ENCODE measurements at places on chromosomes 3 and 15. TPM values are rescaled to one million over a fixed set of nuclear protein-coding genes. Genes with fewer than 3 reads are reported as not detected.

DNA sequence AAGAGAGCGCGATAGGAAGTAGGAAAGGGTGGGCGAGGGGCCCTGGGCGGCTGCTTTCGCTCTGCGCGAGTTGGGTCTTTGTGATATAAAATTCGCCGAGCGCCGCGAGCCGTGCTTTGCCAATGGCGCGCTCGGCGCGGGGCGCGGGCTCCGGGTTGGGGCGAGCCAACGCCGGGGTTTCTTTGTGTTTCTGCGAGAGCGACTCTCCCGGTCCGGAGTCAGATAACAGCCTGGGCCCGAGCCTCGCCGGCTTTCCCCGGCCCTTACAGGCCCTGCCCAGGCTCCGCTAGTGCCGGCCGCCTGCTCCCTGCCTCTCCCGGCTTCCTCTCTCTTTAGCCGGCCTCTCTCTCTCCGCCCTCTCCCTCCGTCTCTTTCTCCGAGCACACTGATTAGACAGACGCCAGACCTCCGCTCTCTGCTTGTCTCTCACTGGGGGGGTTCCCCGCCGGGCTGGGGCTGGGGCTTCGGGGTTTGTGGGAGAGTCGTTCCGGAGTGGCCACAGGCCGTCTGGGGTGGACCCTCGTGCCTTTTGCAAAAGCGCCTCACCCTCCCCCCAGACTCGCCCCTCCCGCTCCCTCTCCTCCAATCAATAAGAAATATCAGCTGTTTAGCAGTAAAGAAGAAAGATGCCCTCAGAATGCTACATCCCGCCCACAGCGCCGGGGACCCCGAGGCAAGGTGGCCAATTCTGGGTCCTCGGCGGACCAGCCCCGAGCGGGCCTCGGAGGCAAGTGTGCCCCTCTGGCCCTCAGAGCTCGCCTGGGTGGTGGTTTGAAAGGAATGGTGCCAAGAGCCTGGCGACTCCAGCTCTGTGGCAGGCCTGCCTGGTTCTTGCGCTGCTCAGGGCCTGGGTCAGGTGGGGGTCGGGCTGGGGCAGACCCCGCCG is 2.9 kb downstream of the NR2F2 start:
- DNase-seq = peak; percentile 53

- peak; percentile 26 for DNase-seq
Measured at GRCh38 chr15:45719490-45719889, 84.7 kb downstream of the SQOR start.

GRCh38 chr3:29919571-29919970 is 638.7 kb downstream of the RBMS3 start:
- no peak for DNase-seq

DNA sequence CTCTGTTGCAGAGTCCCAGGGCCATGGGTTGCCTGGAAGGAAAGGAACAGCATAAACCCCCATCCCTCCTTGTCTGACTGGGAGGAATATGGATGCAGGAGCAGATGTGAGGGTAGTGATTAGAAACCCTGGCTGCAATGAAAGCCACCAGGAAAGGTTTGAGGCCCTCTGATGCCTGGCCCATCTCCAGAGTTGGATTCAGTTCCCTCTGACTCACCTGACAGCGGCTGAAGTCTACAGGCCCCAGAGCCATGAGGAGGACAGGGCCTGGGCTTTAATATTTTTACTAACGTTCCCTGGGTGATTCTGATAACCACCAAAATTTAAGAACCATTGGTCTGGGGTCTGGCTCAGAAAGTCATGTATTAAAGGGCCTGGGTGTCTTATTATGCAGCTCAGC is 214.0 kb downstream of the EPHB1 start:
- DNase-seq = peak; percentile 39

DNA sequence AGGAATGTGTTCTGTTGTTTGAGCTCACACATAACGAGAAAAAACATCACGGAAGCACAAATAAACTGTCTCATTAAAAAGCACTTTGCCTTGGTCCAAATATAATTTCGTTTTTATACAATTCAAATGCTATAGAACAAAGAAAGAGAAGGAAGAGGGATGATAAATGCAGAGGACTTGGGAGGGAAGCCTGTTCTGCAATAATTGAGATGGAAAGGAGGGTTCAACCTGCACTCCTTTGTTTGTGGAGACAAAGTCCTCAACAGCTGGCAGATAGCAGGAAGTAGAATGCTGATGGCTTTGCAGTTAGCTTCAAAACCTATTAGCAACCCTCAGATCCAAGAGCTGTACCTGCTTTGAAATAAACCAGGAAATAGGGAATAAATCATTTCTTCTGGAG is 1010.8 kb downstream of the FHIT start:
- no peak for DNase-seq

- DNase-seq = peak; percentile 33
Measured at GRCh38 chr3:18444595-18445400, 19.7 kb upstream of the SATB1 start.

GRCh38 chr3:49133226-49133951 is 539 bp upstream of the LAMB2 start:
- DNase-seq = peak; percentile 90

Gene BOC
- 17.3 TPM for total RNA-seq

Gene CACNA1D
- 0.12 TPM for total RNA-seq

- DNase-seq = no peak
Measured at GRCh38 chr15:40197434-40197833, 36.6 kb downstream of the BUB1B start.

DNA sequence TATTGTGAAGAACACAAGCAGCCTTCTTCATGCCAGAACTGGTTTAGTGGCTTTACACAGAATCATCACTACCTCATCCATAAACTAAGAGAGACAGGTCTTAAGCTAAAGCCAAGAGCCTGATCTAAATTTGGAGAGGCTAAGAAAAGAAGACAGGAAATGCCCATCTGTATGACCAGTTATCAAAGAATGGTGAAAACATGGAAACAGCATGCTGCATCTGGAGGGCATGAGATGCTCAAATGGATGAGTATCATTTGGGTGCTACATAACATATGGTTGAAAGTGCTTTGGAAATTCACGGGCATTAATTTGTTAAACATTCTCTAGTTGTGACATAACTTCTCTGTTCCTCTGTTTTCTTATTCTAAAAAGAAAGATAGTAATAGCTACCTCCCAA is 112.5 kb downstream of the CPNE4 start:
- no peak for DNase-seq

GRCh38 chr3:126147932-126148683 is 32.3 kb downstream of the ALDH1L1 start:
- no peak for DNase-seq

- peak; percentile 93 for DNase-seq
Measured at GRCh38 chr3:59573911-59574310, 524.1 kb upstream of the CFAP20DC start.

Gene ACAN
- 0.78 TPM for total RNA-seq

GRCh38 chr15:89096664-89097063 is 8.4 kb downstream of the ABHD2 start:
- DNase-seq = peak; percentile 50

Gene PARP15
- not detected for total RNA-seq

Gene SLC6A20
- not detected for total RNA-seq

Gene PIERCE2
- 9.9 TPM for total RNA-seq

- DNase-seq = no peak
Measured at GRCh38 chr3:30170681-30171438, 435.5 kb upstream of the TGFBR2 start.

Gene FBLN2
- total RNA-seq = 52.7 TPM

Gene STARD9
- 5.9 TPM for total RNA-seq

DNA sequence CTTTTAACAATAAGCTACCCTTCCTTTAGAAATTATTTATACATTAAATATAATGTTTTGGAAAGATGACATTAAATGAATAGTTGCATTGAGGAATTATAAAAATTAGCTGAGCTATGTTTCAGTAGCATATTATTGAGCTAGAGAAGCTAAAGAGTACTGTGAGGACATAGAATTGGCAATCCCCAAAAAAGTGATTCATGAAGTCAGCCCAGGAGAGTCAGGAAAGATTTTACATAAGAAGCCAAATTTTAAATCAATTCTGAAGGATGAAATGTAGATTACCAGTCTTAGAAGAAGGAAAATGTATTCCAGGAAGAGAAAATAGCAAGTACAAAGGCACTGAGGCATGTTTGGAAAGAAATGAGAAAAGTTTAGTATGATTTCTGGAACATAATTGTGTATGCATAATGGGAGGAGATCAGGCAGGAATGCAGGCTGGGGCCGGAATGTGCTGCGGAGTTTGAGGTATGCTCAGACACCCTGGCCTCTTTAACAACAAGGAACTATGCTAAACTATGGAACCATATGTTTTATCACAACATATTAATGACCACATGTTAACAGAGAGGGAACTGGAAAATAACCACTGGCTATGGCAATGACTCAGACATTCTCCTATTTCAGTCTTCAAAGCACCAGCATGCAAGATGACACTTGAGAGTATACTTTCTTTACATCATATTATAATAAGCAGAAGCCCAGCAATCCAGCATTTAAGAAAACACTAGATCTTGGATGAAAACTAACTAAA is 103.3 kb upstream of the COL8A1 start:
- peak; percentile 84 for DNase-seq

Gene CPLX3
- not detected for total RNA-seq

Gene DAPK2
- total RNA-seq = 0.49 TPM

Gene GOLGA6D
- total RNA-seq = not detected

Gene ACKR4
- 0.98 TPM for total RNA-seq

- DNase-seq = no peak
Measured at GRCh38 chr3:14814411-14814871, 4.3 kb upstream of the FGD5 start.

Gene KLHL6
- not detected for total RNA-seq

Gene CILP
- total RNA-seq = not detected

Gene ITIH3
- not detected for total RNA-seq

DNA sequence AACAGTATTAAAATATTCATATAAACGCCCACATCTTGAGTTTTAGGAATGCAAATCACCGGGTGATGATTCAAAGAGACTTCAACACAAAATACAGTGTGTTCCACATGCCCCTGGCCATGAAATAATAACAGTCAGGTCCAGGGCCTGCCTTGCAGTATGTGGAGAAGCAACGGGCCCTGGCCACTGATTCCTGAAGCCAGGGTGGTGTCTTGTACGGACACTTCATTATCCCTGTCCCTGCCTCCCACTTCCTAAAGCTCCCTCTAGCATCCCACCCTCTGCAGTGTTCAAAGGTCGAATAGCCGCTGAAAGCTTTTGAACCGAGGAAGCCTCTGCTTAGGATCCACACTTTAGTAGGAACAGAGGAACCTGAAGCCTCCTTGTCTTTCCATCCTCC is 50.4 kb upstream of the PCSK6 start:
- DNase-seq = no peak

Gene ROPN1B
- 1.3 TPM for total RNA-seq

- no peak for DNase-seq
Measured at GRCh38 chr3:147410526-147411237, 1.5 kb downstream of the ZIC1 start.

DNA sequence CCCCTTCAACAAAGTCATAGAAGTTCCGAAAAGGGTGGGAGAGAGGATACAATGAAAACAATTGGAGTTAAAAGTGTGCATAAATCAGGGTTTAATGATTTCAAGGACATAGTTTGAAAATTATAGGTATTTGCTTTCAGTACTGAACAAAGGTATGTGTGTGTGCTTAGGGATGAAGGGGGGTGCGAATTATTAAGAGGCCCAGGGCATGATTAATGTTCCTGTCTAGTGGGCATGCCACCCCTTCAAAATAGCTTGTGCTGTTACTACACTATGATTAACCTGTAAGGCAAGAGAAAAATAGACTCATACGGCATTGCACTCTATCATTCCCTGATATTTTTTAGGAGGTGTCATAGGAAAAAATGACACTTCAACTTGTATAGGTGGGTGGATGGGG is 731.6 kb downstream of the NAALADL2 start:
- no peak for DNase-seq

Gene RASL12
- 0.39 TPM for total RNA-seq

Gene CGGBP1
- total RNA-seq = 82.3 TPM

DNA sequence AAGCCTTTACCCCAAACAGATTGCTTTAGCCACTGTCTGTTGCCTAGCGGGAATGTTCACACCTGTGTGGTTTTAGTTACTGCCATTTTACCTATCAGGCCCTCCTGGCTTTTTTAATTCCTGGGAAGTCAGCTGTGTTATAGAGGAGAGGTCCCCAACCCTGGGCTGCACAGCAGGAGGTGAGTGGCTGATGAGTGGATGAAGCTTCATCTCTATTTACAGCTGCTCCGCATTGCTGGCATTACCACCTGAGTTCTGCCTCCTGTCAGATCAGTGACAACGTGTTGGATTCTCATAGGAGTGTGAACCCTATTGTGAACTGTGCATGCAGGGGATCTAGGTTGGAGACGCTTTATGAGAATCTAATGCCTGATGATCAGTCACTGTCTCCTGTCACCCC is 127.0 kb downstream of the MBNL1 start:
- no peak for DNase-seq

- peak; percentile 74 for DNase-seq
Measured at GRCh38 chr3:8607234-8608040, 37.2 kb downstream of the SSUH2 start.

DNA sequence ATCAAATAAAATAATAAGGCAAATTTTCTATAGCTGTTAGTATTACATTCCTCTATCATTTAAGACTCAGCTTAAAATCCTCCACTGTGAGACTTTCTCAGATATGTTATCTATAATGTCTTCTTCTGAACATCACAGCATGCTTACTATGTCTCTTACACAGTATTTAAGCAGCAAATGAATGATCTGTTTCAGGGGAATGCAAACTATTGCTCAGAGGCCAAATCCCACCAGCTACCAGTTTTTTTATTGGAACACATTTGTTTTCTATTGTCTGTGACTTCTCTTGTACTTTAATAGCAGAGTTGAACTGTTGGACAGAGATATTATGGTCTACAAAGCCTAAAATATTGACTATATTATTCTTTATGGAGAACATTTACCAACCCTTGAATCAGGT is 59.6 kb downstream of the C3orf38 start:
- no peak for DNase-seq

Gene STRC
- not detected for total RNA-seq

GRCh38 chr3:29333576-29333975 is 52.7 kb downstream of the RBMS3 start:
- DNase-seq = peak; percentile 32

DNA sequence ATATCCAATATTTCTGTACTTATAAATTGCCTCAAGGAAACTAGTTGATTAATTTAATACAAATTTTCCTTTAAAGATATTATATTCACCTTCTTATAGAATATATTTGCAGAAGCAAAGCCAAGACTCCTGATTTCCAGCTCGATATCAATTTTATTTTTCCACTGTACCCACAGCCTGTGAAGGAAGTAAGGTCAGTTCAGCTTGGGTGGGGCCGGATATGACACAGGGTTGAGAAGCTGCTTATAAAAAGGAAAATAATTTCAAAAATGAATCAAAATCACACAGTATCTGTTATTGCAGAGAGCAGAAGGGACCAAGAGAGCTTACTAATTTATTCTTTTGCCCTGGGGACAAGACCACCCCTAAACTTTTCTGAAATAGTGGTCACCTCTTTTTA is 491.4 kb downstream of the TUSC7 start:
- DNase-seq = no peak

- no peak for DNase-seq
Measured at GRCh38 chr3:168844894-168845482, 749.3 kb upstream of the GOLIM4 start.

DNA sequence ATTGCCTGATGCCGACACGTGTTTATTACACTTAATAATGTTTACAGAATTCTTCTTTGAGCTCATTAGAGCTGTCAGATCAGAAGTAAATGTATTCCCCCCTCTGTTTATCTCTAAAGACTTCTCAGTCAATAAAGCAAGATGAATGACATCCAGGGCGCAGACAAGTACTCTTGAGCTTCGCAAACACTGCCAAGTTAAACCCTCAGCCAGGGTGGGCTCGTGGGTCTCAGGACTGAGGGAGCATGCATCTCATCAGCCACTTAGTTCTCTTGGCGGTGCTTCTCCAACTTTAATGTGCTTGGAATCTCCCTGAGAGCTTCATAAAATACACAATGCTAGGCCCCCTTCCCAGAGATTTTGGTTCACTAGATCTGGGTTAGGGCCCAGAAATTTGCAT is 333.9 kb upstream of the THRB start:
- no peak for DNase-seq

All from RPMI7951 (cell line).